ENCODE measurements at places on chromosomes 1 and 21. TPM values are rescaled to one million over a fixed set of nuclear protein-coding genes. Genes with fewer than 3 reads are reported as not detected.

DNA sequence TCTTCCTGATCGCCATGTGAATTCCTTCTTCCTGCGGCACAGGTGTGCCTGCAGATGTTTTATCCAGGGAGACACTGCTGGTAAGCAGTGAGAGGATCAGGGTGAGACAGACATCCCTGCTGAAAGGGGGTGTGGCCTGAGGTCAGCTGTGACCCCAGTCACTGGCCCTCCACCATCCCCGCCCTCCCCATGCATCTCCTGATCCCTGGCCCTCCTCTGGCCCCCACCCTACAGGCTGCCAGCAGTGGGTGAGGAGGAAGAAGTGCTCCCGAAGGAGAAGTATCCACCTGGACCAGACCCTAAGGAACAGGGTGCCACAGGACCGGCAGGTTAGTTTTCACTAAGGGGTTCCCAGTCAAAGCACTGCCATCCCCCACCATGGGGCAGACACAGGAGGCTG, 85.3 kb downstream of the GLIS1 start:
- DNase-seq, result no peak

DNA sequence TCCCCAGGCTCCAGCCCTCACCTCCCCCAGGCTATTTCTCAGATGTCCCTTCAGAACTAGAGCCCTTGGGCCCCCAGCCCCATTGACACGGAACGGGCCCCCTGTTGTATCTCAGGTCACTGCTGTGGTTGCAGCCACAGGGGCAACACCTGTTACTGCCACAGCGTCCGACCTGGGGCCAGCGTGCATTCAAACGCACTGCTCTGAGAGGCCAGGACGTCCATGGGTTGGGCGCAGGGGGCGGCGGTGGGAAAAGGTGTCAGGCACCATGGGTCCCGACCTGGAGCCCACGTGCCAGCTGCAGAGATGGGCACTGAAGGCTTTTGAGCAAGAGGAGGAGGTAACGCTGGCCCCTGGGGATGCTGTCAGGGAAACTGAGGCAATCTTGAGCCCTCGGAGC, 13.3 kb downstream of the FAAP20 start:
- DNase-seq, result no peak

DNA sequence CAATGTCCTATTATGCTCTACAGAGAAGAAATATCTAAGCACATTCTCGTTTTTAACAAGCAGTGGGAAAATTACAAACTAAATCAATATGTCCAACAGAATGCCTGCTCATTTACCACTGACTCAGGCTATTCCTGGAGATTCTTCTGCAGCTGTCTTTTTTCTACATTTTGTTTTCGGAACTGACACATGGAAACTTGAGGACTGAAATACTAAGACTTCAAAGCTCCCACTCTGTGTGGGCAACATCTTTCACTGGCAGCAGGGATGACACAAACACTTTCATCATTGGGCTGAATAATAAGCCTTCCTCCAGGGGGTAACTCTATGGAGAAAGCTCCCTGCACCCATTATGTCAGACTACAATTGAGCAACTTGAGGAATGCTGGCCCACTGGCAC, 175.5 kb upstream of the NCAM2 start:
- no peak for DNase-seq

GRCh38 chr1:153465811-153466636, 5.6 kb upstream of the S100A7 start:
- DNase-seq, result no peak

DNA sequence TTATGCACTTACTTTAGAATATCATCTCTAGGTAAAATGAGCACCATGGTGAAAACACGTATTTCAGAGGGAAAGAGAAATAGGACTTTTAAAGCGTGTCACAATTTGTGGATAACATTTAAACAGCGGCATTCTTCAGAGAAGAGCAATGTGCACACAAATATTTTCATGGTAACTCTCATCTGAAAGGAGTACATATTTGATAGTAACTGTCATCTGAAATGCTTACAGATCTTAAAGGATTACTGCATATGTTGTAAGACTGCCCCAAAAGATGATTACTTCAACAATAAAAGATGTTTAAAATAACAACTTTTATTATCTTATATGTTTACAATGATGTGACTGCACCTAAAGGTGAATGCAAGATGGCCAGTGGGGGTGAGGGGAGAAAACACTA, 408.8 kb downstream of the PLA2G4A start:
- no peak for DNase-seq

MNDA gene
- total RNA-seq, result not detected

PODN gene
- total RNA-seq, result not detected

GJA5 gene
- 0.29 TPM for total RNA-seq

Data from kidney epithelial cell (primary cell).